ENCODE measurements at places on chromosomes 4 and X. TPM values are rescaled to one million over a fixed set of nuclear protein-coding genes. Genes with fewer than 3 reads are reported as not detected.

- H3K4me3 ChIP-seq = no peak overlapping the region
- H3K4me1 ChIP-seq = no peaks in the 10 kb centered on the region
- DNase-seq = no peak
- no peaks in the 10 kb centered on the region for H3K36me3 ChIP-seq
- H3K27ac ChIP-seq = no peak overlapping the region
- H3K27me3 ChIP-seq = no peaks in the 10 kb centered on the region
These were observed 504.2 kb upstream of the IGFBP7 start for GRCh38 chr4:57614257-57614932.

DNA sequence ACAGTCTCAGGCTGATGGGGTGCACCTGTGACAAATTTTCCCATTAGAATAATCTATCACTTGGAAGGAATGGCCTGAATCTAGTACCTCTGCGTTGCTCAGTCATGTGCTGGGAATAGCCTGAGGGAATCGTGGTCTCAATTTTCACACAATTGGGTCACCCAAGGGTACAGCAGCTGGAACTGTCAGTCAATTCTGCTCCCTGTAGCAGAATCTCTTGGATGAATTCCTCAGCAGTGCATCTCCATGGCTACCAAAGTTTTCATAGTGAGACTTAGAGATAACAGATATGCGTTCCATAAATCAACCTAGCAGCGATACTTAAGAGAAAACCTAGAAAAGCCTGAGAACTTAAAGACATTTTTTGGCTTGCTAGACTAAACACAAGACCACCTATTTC, 288.7 kb upstream of the CTSO start:
- DNase-seq = no peak
- H3K4me3 ChIP-seq = no peak overlapping the region
- no peak overlapping the region for H3K27ac ChIP-seq
- H3K27me3 ChIP-seq = no peaks in the 10 kb centered on the region

GRCh38 chr4:143554728-143555597, 41.5 kb downstream of the SMARCA5 start:
- H3K4me1 ChIP-seq = no peaks in the 10 kb centered on the region
- H3K36me3 ChIP-seq = no peaks in the 10 kb centered on the region
- no peak for DNase-seq
- H3K4me3 ChIP-seq = no peak overlapping the region
- no peak overlapping the region for H3K27ac ChIP-seq

GRCh38 chr4:126427853-126428252, 1113.1 kb downstream of the FAT4 start:
- H3K27ac ChIP-seq = no peak overlapping the region
- no peak for DNase-seq
- no peaks in the 10 kb centered on the region for H3K36me3 ChIP-seq
- no peaks in the 10 kb centered on the region for H3K27me3 ChIP-seq
- H3K4me3 ChIP-seq = no peak overlapping the region

APELA gene
- not detected for total RNA-seq

Data from uterus (tissue), 4 donors.